Liver (tissue), 10 donors: ENCODE measurements at places on chromosomes 7 and 10.

DNA sequence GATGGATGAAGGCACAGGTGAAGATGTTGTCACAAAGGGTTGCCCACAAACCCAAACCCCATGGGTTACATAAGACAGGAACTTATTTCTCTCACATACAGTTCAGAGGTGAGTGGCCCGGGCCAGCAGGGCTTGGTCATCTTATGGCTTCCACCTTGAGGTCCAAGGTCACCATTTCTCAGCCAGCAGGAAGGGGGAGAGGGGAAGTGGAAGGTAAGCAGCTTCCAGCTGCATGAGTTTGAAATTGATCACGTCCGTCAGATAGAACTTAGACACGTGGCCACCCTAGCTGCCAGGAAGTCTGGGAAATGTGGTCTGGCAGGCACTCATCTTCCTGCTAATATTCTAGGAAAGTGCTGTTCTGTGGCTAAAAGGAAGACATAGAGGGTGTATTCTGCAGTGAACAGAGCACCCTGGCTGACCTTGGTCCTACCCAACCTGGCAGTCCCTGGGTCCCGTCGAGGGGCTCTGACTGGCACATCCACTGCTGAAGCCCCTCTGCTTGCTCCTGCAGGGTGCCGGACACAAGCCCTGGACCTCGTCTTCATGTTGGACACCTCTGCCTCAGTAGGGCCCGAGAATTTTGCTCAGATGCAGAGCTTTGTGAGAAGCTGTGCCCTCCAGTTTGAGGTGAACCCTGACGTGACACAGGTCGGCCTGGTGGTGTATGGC is 49.5 kb downstream of the VWA2 start:
- DNase-seq, result no peak

DNA sequence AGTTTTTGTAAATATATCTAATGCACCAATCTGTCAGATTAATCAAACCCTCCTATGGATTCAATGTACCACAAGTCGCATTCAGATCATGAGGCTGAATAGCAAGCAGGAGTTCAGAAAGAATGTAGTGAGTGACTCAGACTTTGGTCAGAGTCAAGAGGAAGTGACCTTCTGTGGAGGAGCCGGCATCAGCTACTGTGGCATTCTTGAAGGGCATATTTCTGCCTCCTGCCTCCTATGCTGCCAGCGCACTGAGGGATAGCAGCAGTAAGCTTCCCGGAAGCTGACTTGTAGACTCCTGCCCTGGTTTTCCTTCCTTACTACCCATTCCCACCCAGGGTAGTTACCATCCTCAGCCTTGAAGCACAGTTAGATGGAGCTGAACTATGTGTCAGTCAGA is 867.5 kb downstream of the NRG3 start:
- DNase-seq, result no peak

GRCh38 chr10:59892697-59893096 is 13.7 kb downstream of the CCDC6 start:
- no peak for DNase-seq

GRCh38 chr7:52659178-52659577 is 376.3 kb upstream of the POM121L12 start:
- DNase-seq, result no peak

DNA sequence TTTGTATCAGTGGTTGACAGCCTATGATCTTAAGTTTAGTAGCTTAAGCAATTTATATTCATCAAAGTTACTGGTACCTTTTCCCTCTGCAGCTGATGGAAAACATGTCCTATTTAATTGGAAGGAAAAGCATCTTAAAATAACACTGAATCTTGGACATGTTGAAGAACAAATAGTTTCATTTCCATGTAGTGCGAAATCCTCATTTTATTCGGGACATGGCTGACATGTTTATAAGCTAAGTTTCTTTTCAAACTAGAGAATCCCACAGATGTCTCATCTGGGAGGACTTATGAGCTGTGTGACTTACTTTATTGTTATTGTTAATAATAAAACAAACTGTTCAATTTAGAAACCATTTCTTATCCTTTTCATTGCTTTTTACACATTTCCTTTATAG is 461.0 kb downstream of the SUGCT start:
- no peak for DNase-seq

DNA sequence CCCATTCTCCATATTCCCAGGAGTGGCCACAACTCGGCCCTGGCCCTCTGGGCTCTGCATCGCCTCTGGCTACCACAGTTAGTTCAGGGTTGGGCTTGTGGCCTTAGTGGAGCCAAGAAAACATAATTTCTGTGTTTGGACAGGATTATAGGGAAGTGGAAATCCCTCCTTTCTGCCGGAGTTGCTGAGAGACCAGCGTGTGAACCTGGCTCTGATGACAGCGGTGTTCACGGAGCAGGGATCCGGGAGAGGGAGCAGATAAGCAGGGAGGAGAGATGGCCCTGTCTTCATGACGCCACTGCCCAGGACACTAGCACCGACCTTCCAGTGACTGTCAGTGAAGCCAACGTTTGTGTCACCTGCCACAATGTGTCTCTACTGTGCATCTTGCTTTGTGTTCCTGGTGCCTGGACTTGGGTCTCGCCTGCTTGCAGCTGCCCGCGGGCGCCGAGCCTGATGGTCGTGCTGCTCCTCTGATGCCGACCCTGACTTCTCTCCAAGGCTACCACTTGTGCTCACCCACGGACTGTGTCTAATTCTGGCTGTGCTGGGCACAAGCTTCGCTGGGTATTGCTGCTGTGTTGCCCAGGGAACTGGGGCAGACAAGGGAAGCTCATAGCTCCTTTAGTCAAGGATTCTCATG is 67.0 kb upstream of the VIPR2 start:
- no peak for DNase-seq

GRCh38 chr7:117480978-117481377 is 1.2 kb downstream of the CFTR start:
- DNase-seq, result no peak

DNA sequence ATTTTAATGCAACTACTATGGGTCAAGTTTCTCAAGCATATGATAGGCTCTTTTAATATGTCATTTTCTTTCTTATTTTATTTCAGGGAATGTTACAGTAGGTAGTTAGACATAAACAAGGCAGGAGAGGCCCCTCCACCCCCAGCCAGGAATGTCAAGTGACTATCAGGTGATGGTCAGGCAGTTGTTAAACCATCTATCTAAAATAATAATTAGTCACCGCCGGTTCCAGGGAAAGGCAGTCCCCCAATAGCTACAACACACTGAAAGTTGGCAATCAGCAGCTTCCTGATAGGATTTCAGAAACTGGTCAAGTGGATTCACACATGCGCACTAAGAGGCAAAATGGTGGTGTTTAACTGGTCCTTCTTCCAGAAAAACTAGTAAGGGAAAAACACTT is 9.3 kb downstream of the OLAH start:
- DNase-seq, result no peak

- no peak for DNase-seq
Observed at GRCh38 chr7:46089281-46089680, 168.2 kb upstream of the IGFBP3 start.

DNA sequence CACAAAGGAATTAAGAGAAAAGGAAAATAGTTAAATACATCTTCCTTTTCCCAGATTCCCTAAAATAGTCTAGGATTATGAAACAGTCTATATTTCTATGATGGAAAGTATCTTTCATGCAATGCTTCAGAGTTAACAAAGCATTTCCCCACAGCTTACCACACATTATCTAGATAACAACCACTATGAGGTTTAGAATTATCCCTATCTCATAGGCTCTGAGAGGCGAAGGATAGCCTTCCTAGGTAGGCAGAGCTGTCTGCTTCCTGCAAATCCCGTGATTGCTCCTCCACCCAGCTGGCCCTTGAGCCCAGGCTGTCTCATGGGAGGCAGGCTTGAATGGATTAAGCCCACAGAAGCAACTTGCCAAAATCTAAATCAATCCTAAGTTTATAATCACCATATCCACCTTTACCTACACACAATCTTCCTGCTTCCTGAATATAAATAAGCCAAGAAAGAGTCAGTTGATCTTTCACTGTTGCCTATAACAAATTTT is 321.4 kb upstream of the AOAH start:
- no peak for DNase-seq

GRCh38 chr7:19681596-19681995 is 27.2 kb downstream of the POLR1F start:
- DNase-seq, result no peak

GRCh38 chr10:3606309-3606708 is 178.7 kb downstream of the KLF6 start:
- DNase-seq, result no peak

- no peak for DNase-seq
Observed at GRCh38 chr7:141709749-141710148, 1.6 kb downstream of the WEE2 start.

DNA sequence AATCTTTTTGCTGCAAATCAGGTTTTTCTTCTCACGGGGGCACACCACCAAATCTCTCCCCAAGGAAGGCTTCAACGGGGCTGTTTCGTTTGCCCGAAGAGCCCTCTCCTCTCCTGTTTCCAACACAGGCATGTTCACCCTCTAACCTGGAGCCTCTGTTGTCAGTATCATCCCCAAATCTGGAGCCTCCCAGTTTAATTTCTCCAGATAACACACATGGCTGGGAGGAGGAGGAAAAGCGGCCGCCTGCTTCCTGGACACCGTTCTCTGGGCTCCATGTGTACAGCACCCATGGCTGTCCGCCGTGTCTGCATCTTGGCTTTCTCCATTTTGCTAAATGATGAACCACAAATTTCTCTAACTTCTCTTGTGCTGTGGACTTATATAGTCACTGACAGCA is 214.5 kb downstream of the DIP2C start:
- DNase-seq, result no peak

DNA sequence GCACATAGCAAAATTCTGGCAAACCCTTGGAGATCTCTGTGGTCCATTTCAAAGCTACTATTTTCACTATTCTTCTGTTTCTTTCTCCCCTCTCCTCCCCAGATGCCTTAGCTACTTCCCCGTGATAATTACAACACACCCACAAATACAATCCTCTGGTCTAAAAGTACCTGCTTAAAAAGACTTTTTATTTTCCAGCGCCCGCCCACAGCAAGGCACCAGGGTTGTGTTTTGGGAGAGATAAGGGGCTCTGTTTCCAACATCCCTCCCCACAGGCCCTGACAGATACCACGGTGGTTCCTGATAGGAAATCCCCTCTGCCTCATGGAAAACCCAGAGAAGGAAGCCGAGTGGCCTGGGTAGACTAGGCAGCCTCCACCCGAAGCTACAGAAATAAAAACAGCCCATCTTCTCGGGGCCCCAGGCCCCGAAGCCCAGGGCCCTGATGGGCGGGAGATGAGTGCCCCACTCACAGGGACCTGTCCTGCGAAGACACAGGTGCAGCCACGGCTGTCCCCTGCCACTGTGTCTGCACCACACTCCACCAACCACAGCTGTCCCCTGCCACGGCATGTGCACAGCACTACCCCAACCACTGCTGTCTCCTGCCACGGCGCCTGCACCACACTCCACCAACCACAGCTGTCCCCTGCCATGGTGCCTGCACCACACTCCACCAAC is 19.7 kb downstream of the CALML5 start:
- peak; percentile 55 for DNase-seq

GRCh38 chr10:128087884-128088709 is 38.1 kb downstream of the MKI67 start:
- no peak for DNase-seq

DNA sequence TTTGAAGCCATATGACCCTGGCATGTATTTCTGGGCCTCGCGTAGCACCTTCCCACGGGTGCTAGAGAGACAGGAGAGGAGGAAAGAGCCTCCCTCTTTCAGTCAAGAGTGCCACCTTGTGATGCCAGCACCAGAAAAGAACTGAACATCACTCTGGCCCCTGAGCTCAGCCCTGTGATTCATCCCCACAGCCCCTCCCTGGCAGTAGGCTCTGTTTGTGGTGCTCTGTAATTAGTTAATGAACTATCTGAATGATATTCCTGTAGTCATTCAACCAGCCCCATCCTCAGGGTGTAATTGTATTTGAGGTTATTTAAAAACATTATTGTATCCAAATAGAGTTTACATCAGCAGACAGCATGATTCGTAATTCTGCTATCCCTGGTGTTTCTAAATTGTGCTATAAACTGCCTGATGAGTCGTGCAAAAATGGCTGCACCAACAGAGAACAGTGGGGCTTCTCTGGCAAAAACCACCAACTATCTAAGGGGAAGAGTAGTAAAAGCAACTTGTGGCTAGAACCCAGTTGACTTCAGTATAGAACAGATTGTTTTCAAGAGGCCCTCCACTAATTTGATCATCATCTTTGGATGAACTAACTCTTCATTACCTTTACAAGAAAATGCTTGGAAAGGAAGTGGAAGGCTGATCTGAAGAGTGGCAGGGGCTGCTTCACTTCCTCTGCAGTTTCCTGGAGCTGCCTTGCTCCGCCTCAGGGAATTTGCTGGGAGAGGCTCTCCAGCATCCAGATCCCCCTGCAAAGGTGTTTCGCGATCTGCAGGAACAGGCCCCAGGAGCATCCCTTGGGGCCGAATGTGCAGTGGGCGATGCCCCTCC is 23.7 kb upstream of the TIAL1 start:
- DNase-seq, result no peak

DNA sequence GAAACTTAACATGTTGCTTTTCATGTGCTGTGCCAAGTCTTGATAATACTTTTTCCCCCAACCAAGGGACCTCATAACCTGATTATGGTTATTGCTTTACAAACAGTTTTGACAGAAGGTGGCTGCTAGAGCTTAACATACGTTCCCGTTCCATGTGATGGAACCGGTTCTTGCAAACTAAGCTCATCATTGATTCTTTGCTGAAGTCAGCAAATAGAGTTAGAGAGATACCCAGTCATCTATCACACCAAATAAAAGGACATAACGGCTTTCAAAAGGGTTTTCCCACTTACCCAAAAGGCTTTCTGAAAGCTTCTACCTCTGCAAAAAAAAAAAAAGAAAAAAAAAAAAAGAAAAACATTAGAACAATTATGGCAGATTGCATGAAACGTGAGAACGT is 230.3 kb upstream of the MDFIC start:
- no peak for DNase-seq

- DNase-seq, result no peak
Observed at GRCh38 chr7:100509231-100509630, 25.5 kb downstream of the NYAP1 start.

- DNase-seq, result no peak
Observed at GRCh38 chr7:103893350-103893749, 96.1 kb downstream of the RELN start.

DNA sequence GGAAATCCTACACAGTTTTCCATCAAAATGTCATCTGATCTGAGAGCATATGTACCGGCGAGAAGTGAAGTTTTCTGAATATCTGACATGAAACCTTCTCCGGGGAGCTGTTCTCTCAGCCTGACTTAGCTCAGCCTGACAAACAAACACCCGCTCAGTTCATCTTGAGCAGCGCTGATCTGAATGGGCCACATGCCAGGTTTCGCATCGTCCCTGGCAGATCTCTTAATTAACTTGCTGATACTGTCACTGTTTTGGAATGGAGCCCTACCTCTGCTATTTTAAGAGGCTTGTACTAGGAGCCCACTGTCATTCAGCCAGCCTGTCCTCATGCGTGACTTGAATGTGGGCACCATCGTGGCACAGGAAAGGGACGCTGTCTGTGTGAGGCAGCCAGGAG is 109.2 kb downstream of the STRA8 start:
- no peak for DNase-seq

- DNase-seq, result no peak
Observed at GRCh38 chr7:66157060-66157459, 42.4 kb downstream of the CRCP start.
